ENCODE measurements at places on chromosomes 2 and 18.

DNA sequence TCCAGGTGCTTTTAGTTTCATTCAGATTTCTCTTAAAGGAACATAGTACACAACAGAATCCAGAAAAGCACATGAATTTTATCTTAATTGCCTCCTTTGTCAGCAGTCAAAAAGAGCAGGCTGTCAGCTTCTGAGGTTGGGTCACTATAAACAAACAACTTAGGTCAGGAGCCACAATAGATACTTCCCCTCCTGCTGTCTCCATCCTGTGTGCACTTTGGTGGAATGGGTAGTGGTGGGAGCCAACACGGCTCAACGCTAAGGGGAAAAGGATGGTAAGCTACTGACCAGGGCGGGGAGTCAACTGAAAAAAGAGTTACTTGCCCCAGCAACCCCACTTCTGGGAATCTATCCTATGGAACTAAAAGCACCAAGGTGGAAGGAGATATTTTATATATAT, 121.9 kb downstream of the PAX3 start:
- DNase-seq = no peak

DNA sequence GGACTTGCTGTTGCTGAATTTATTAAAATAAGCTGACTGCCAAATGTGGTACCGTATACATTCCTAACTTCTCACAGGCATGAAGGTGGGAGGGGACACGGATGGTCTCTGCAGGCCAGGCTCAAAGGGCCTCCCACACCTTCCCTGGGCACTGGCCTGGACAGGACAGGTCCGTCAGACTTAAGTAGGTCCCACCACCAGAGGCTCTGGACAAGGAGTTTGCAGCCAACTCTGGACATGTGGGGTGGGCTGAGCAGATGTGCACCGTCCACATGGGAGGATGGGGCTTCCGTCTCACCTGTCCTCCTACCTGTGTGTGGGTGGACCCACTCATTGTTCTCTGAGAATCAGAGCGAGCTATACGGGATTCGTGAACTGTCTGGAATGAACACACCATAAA, 8.2 kb downstream of the ODC1 start:
- no peak for DNase-seq

DNA sequence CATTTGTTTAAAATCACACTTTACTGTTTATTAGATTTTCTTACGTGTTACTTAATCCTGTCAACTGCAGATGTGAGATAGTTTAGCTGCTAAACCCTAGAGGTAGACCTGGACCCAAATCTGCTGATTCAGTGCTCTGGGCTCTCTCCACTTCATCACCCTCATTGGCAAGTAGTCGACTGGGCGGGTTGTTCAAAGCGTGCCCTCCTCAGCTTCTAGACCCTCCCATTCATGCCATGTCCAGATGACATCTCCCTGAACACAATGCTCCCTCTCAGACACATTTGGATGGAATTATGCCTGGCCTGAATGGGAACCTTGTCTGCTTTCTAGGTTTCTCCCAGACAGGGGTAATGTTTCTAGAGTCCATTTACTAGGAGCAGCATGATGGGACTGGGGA, 43.7 kb downstream of the RPIA start:
- DNase-seq = peak; percentile 42

GRCh38 chr2:134244086-134244485, 9.8 kb upstream of the MGAT5 start:
- DNase-seq = peak; percentile 50

- DNase-seq = no peak
These were observed 5.1 kb upstream of the PTPRM start for GRCh38 chr18:7561909-7562460.

DNA sequence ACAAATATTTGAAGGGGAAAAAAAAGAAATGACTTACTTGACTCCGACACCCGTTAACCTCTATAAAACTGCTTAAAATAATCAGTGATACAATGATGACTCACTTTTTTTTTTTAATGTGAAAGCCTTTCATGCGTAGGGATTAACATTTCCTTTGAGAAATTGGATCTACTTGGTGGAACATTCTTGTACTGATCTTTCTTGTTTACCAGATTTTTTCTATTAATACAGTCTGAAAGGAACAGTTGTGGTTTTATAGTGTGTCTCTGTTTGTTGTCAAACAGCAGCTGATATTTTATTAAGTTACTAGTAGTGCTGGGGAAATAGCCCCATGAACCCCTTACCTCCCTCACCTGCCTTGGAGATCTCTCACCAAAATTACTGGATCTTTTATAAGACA, 40.2 kb upstream of the NEB start:
- peak; percentile 68 for DNase-seq

DNA sequence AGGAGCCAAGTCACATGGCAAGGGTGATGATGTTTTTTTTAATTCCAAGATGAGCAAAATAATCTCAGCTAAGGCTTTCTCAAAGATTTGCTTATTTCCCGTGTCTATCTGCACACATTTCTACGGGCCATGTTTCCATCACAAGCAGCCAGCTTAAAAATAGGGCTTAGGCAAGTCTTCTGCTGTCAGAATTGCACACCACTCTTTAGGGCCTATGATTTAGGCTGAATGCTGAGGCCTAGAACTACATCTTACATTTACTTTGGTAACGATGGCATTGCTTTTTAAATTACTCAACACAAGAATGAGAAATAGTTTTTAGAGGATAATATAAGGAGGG, 144.2 kb downstream of the RNF144A start:
- no peak for DNase-seq

- DNase-seq = no peak
These were observed 97.0 kb upstream of the ATL2 start for GRCh38 chr2:38474021-38474456.

DNA sequence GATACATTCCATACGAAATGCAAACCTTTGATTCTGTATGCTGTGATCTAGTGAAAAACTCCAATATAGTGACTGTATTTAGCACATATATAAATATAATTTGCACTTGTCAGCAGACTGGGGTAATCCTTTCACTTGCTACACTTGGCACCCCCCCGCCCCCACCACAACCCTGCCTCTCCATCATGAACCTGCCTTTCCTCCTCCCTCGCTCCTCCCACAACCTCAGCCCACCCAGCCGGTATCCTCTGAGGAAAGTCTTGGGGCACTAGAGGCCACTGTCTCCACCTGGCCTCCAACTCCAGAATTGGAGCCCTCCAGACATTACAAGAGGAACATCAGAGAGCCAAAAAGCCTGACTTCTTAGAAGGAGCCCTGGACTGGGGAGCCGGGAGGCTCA, 196.3 kb downstream of the LOXHD1 start:
- no peak for DNase-seq

DNA sequence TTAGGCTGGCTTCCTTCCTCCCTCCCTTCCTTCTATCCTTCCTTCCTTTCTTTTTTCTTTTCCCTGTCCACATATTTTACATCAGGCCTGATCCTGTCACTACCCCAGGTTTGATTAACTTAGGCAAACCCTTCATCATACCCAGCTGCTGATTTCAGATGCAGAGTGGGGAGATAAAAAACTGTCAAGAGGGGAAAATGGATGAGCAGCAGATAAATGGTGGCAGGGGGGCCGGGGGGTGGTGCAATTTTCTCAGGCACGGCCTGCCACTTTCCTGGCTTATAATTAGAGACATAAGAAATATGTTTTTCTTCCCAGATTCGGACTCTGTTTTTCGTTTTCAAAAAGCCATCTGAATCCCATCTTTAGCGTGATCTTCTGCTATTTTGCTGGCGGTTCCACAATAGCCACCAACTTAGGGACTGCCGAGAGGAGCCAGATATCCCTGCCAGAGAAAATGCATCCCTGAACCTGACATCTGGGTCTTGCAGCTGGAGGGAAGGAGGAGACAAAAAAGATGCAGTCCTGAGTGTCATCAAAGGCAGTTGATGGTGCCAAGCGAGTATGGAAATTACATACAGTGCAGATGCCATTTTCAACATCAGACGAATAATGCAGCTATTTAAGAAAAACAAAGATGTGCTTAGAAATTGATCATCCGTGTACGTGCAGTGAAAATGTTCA, 49.9 kb downstream of the CXCR4 start:
- no peak for DNase-seq

- no peak for DNase-seq
These were observed 151.9 kb downstream of the HAUS1 start for GRCh38 chr18:46256078-46256477.

- peak; percentile 96 for DNase-seq
These were observed 172.8 kb upstream of the RBMS1 start for GRCh38 chr2:160666154-160667060.

DNA sequence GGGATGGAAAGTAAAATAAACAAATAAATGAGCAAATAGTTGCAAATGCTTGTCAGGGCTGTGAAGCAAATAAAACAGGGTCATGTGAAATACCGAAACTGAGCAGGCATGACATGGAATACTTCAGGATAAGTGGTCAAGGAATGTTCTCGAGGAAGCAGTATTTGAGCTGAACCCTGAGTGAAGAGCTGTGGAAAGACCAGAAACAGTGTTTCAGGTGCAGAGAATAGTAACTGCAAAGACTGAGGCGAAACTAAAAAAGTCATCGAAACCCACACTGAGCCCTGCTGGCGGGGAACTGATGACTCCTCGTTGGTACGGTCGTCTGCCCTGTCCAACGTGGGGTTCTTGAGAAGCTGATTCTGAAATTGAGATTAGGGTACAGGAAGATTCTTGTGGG, 27.2 kb upstream of the MYCN start:
- DNase-seq = no peak

GRCh38 chr18:47611649-47612048, 318.8 kb downstream of the SMAD2 start:
- DNase-seq = no peak

- no peak for DNase-seq
These were observed 62.6 kb downstream of the ODC1 start for GRCh38 chr2:10385501-10385900.

DNA sequence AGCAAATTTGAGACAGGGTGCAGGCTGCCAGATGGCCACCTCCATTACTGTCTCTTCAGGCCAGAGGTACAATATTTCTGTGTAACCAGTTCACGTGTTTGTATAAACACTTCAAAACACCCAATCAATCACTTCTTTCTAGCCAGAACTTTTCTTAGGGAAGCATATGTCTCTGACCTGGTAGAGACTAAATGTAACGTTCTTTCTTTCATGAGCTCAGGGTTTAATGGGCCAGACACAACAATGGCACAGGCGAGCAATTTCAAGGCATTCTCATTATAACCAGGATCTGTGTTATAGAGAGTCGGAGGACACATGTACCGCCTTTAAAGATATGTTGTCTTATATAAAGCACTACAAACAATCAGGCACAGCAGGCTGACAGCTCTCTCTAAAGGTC, 1846.4 kb upstream of the PIK3C3 start:
- no peak for DNase-seq

DNA sequence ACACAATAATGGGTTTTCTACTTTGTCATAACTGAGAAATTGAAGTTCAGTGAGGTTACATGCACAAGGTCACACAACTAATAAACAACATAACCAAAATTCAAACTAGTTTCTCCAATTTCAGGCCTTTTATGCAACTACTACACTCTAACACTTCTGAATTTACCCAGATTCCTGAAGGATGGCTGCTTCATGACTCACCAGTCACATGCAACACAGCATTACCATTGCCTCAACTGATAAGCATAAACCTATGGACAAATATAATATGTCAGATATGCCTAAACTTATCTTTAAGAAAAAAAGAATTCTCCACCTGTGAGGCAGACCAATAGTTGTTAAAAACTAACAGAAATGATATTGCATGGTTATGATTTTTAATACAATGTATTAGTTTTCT, 586.5 kb upstream of the SLC8A1 start:
- peak; percentile 66 for DNase-seq

DNA sequence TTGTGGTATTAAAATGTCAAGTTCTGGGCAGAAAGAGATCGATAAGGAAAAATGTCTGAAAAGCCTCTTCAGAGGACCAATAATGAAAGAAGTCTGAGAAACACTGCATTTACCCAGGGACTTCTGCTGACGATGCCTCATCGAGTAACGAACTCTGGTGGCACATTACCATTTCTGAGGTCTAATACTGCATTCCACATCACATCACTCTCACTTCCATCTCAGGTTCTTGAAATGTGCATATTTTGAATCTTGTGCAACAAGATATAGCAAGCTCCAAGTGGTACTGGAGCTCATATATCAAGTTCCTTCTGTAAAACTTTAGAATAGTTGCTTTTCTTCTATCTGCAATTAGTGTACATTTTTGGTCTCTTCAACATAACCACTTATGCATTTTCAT, 619.1 kb upstream of the DDX18 start:
- no peak for DNase-seq

GRCh38 chr2:119735565-119735964, 24.2 kb upstream of the PTPN4 start:
- DNase-seq = no peak

DNA sequence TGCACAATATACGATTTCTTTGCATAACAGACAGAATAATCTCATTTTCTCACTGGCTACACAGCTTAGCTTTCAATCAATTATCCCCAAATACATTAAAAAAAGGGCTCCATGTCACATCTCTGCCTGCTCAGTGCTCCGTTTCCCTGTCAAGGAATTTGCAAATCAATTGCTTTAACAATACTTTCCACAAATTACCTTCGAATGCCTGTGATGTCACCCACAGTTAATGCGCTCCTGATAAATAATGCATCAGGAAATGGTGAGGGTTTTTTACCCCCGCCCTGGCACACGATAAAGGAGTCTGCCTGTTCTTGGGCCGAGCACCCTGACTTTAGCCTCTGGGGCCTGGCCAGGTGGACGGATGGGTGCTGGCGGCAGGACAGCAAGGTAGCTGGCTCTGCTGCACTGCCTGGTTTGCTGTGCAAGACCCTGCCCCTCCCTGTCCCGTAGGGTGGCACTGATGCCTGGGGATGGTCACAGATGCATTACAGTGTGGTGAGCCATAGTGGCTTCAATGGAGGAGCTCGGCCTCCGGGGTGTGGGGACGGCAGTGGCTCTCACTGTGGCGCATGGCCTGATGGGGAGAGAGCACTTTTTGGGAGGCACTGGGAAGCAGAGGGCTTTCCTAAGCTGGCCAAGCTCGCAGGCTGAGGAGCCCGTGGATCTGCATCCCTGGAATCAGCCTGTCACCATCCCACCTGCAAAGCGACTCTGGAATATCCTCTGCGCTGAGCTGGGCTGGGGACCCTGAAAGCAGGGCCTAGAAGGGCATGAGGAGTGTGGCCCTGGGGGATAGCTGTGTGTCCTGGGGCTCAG, 88.3 kb upstream of the HS6ST1 start:
- no peak for DNase-seq

GRCh38 chr2:1378456-1379150, 34.7 kb upstream of the TPO start:
- no peak for DNase-seq

DNA sequence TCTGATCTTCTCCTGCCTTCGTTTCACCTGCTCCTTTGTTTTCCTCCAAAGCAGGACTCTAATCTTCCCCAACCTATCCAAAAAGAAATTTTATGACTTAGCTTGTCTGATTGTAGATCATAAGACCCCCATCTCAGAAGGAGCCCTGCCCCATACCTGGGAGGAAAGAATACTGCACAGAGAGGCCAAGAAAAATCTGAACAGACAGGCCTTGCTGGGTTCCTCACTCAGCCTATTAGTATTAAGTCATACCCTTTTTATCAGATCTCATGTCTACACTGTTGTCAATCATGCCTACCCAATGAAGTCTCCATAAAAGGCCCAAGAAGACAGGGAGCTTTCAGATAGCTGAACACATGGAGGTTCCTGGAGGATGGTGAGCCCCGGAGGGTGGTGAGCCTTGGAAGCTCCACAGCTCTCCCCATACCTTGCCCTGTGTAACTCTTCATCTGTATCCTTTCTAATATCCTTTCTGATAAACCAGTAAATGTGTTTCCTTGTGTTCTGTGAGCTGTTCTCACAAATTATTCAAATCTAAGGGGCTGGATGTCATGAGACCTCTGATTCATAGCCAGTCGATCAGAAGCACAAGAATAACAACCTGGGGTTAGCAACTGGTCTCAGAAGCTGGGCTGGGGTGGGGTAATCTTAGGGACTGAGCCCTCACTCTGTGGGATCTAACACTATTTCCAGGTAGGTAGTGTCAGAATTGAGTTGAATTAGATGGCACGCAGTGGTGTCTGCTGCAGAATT, 108.8 kb downstream of the SPOPL start:
- no peak for DNase-seq

Measured in foreskin fibroblast (primary cell).